ENCODE measurements at places on chromosomes 2 and 18. TPM values are rescaled to one million over a fixed set of nuclear protein-coding genes. Genes with fewer than 3 reads are reported as not detected.

DNA sequence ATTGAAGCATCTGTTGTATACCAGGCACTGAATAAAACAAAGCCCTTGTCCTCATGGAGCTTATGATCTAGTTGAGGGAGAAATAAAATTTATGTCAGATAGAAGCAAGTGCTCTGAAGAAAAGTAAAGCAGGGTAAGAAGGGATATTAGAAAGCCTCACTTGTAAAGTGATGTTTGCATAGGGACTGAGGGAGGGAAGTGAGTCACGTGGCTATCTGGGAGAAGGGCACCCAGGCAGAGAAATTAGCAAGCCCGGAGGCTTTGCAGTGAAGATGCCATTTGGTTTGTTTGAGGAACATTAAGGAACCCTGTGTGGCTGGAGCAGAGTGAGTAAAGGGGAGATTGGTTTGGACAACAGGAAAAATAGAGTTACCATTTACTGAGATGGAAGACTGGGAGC lies 52.1 kb downstream of the RBBP8 start:
- no peak for DNase-seq

GRCh38 chr18:24582771-24583170 lies 122.3 kb downstream of the HRH4 start:
- DNase-seq, result no peak

Gene PJVK
- 5.8 TPM for total RNA-seq

GRCh38 chr2:128568106-128568505 lies 249.4 kb upstream of the HS6ST1 start:
- DNase-seq, result peak; percentile 26

GRCh38 chr2:27627963-27628766 lies 647 bp downstream of the CCDC121 start:
- DNase-seq, result no peak

- DNase-seq, result no peak
Measured at GRCh38 chr2:1872602-1873183, 128.4 kb upstream of the PXDN start.

GRCh38 chr2:63003351-63003750 lies 47.3 kb upstream of the OTX1 start:
- DNase-seq, result no peak

Gene LHCGR
- total RNA-seq, result 3.0 TPM

Gene ASXL3
- 1.0 TPM for total RNA-seq

- DNase-seq, result no peak
Measured at GRCh38 chr2:185108588-185108987, 510.3 kb downstream of the ZNF804A start.

- no peak for DNase-seq
Measured at GRCh38 chr18:8938817-8939216, 163.7 kb upstream of the NDUFV2 start.

- no peak for DNase-seq
Measured at GRCh38 chr2:61733563-61733962, 120.3 kb downstream of the FAM161A start.

- DNase-seq, result no peak
Measured at GRCh38 chr18:34592961-34593382, 117.1 kb upstream of the DTNA start.

Gene ABCB11
- total RNA-seq, result not detected

DNA sequence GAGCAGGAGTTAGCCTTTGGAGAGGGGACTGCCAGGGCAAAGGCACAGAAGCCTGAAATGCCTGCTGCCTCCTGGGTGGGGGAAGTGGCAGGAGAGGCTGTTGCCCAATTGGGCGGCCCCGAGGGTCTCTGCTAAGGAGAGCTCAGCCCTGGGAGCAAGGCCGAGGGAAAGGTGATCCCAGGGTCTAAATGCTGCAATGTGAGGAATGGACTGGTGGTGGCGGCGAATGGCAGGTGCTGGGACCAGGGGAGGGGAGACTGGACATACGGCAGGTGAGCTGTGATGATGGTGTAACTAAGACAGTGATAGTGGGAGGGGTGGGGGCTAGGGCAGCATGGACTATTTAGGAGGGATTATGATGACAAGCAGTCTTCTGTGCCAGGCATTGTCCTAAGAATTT lies 104.0 kb downstream of the DYSF start:
- DNase-seq, result no peak

DNA sequence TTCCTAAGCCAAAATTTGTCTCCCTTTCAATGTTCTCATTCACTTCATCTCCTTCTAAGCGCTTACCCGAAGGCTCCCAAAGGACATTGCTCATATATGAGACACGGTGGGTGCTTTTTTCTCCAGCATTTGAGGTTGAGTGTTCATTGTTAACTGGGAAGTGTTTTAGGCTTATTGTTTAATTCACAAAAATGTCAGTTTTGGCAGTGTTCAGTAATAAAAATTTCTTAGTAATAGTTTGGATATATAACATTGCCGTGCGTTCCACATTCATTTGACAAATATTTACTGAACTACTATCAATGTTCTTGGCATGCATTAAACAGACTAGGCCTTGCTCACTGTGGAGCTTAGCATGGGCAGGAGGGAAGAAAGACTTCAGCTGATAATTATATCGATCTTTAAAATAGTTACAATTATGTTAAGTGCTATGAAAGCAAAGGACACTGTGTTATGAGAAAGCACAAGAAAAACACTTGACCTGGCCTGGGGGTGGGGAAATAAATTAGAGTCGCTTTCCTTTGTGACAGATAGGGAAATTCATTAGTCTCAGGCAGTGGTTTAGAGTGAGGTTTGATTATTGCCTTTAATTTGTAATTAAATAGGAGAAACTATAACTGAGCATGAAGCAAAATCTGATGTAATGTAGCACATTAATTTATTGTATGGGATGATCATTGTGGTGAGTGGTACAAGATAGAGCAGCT lies 82.2 kb upstream of the DOCK10 start:
- no peak for DNase-seq

DNA sequence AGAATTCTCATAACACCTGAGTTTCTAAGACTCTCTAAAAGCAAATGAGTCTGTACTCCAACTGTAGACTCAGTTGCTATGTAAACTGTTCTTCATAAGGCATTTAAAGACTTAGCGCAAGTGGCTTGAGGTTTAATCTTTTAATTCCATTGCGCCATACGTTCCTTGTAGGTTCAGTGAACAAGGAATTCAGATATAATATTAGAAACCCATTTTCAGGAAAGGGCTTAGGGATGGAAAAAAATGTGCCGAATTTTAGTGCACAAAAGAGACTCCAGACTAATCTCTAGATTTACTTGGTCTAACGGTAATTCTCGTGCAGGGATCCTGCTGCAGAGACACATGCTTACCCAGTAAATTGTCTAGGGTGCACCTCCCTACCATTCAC lies 268.9 kb upstream of the TANK start:
- no peak for DNase-seq

- no peak for DNase-seq
Measured at GRCh38 chr2:119421741-119422140, 9.9 kb upstream of the TMEM37 start.

All from esophagus muscularis mucosa (tissue), 4 donors.